ENCODE measurements at places on chromosomes 12 and 14. TPM values are rescaled to one million over a fixed set of nuclear protein-coding genes. Genes with fewer than 3 reads are reported as not detected.

The FOXM1 gene
- 11.6 TPM for polyA plus RNA-seq

The MYO1H gene
- polyA plus RNA-seq = 0.86 TPM

The GPR68 gene
- 0.71 TPM for polyA plus RNA-seq

The BICDL1 gene
- polyA plus RNA-seq = 34.5 TPM

The CLEC1B gene
- not detected for polyA plus RNA-seq

The TAS2R10 gene
- not detected for polyA plus RNA-seq

The RNFT2 gene
- polyA plus RNA-seq = 0.28 TPM

The GALNT16 gene
- polyA plus RNA-seq = 0.39 TPM

The MDM2 gene
- 21.9 TPM for polyA plus RNA-seq

The HHIPL1 gene
- 0.14 TPM for polyA plus RNA-seq

The SYNDIG1L gene
- 0.04 TPM for polyA plus RNA-seq

The SLC4A8 gene
- 0.05 TPM for polyA plus RNA-seq

The LRRIQ1 gene
- 0.16 TPM for polyA plus RNA-seq

The SOAT2 gene
- polyA plus RNA-seq = 0.14 TPM
